Muscle of leg (tissue), 16 donors: ENCODE measurements at places on chromosomes 5 and 9.

GRCh38 chr5:125602184-125602583 lies 821.0 kb upstream of the GRAMD2B start:
- DNase-seq, result no peak

- no peak for DNase-seq
Observed at GRCh38 chr9:71886015-71886414, 25.0 kb downstream of the ABHD17B start.

GRCh38 chr9:131441441-131441840 lies 47.6 kb downstream of the PRRC2B start:
- peak; percentile 37 for DNase-seq

DNA sequence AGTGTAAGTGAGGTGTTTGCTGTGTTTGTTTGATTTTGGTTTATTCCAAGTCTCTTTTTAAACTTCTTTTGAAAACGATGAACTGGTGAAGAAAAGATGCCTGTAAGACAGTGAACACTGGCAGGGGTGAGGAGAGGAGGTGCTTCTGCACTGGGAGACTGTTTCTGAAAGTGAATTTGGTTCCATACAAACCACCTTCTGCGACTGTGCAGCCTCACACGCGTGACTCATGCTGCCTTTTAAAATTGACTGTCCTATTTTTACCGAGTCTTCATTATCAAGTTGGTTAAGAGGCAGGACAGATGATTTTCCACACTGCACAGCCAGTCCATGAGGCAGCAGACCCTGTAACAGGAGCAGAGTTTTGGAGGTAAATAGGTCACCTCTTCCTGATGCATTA lies 340.6 kb downstream of the MTRR start:
- no peak for DNase-seq

DNA sequence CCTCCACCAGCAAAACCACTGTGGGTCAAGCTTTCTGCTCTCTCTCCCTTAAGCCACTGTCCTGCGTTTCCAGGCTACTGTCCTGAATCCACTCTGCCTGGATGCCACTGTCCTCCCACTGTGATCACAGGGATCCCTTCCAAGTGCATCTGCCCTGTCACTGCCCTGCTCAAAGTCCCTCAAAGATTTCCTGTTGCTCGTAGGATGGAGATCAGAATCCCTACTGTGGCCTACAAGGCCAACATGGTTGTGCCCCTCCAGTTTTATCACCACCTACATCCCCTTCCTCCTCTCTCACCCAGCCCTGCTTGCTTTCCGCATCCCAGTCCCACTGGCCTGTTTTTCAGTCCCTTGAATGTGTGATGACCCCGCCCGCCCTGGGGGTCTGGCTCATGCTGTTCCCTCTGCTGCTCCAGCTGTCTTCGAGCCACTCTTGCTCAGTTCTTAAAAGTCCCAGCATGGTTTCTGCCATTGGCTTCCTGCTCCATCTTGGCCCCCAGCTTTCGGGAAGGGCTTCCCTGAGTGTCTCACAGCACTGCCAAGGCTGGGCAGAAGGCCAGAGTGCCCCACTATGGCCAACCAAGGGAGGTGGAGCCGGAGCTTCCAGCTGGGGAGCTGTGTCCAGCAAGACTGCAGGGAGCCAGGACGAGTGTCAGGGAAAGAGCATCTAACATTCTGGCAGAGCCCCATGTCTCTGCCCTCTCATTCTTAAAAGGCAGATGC lies 12.9 kb upstream of the FRRS1L start:
- no peak for DNase-seq

DNA sequence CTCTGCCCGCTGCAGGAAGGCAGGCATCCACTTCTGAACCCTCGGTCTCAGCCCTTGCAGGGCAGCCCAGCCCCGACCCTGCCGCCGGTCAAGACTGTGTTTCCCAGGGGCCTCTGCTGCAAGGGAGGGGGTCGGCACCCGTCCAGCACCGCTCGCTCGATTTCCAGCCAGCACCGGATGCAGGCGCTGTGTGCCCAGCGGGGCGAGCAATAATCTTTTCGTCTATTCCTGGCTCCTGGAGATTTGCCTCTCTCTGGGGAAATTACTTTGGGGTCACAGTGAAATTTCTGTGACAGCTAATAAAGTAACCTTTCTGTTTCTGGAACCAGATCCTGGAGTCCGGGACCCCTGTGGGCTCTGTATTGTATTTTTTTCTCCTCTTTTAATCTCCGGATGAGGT lies 155.3 kb downstream of the COL23A1 start:
- no peak for DNase-seq

DNA sequence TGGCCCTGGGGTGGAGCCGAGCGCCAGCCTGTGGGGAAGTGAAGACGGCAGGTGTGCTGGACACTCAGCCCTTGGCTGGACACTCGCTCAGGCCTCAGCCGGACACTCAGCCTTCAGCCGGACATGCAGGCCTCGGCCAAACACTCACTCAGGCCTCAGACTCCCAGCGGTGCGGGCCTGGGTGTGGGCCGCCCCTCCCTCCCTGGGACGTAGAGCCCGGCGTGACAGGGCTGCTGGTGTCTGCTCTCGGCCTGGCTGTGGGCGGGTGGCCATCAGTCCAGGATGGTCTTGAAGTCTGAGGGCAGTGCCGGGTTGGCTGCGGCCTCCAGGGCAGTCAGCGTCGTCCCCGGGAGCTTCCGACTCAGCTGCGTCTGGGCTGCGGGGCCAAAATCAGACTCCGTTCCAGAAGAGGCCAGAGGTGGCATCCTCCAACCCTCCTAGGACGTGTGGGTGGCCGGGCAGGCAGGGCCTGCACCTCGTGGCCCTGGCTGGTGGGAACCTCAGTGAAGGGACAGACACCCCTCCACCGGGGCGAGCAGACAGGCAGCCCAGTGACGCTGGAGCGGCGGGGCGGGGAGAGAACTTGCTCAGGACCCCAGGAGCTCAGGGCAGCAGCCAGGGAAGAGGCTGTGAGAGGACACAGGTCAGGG lies 28.4 kb downstream of the SLC6A18 start:
- DNase-seq, result no peak

DNA sequence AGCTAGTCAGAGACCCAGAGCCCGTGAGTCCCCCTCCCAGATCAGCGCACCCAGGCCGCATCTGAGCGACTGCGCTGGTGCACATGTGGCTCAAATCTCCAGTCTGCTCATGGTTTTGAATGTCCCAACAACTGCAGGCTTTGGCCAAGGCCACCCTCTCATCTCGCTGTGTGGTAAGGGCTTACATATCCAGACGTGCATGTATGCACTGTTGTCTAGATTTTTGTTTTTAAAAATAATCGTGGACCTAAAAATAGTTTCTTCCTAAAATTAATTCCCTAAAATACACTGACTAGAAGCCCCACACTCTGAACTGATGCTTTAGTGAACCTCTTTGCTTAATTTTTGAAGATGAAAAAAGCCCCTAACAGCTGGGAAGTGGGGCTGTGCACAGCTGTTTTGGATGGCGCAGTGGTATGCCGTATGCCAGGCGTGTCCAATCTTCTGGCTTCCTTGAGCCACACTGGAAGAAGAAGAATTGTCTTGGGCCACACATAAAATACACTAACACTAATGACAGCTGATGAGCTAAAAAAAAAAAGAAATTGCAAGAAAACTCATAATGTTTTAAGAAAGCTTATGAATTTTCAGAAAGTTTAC lies 143.0 kb upstream of the LHFPL2 start:
- DNase-seq, result peak; percentile 62
